Kidney tubule cell (primary cell): ENCODE measurements at places on chromosomes 4 and X.

- no peak for DNase-seq
Observed at GRCh38 chrX:44915361-44915868, 42.4 kb downstream of the KDM6A start.

- DNase-seq, result no peak
Observed at GRCh38 chr4:147725673-147726072, 6.2 kb upstream of the ARHGAP10 start.

DNA sequence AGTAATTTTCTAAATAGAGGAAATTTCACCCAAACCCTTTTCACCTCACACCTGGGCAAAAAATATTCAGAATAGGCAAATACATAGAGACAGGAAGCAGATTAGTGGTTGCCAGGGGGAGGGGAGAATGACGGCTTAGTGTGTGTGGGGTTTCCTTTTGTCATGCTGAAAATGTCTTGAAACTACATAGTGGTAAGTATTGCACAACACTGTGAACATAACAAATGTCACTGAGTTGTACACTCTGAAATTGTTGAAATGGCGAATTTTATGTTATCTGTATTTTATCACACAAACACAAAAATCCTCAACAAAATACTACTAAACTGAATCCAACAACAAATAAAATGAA is 60.7 kb upstream of the PLAC1 start:
- DNase-seq, result no peak

DNA sequence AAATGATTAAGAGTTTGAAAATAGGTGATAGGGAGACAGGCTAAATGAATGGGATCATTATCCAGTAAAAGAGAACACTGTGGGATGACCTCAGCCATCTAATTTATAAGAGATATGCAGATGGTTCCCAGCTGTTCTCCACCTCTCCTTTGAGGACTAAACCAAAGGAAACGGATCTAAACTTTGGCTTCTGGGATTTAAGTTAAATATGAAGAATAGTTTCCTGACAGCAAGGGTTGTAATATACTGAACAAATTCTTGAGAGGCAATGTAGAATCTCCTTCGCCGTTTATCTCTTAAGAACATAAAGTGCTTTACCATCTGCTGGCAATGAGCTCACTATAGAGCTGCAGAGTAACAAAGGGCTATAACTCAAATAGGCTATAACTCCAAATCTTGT is 35.4 kb upstream of the HPGDS start:
- no peak for DNase-seq

GRCh38 chr4:173365359-173365996 is 5.3 kb upstream of the SAP30 start:
- no peak for DNase-seq

DNA sequence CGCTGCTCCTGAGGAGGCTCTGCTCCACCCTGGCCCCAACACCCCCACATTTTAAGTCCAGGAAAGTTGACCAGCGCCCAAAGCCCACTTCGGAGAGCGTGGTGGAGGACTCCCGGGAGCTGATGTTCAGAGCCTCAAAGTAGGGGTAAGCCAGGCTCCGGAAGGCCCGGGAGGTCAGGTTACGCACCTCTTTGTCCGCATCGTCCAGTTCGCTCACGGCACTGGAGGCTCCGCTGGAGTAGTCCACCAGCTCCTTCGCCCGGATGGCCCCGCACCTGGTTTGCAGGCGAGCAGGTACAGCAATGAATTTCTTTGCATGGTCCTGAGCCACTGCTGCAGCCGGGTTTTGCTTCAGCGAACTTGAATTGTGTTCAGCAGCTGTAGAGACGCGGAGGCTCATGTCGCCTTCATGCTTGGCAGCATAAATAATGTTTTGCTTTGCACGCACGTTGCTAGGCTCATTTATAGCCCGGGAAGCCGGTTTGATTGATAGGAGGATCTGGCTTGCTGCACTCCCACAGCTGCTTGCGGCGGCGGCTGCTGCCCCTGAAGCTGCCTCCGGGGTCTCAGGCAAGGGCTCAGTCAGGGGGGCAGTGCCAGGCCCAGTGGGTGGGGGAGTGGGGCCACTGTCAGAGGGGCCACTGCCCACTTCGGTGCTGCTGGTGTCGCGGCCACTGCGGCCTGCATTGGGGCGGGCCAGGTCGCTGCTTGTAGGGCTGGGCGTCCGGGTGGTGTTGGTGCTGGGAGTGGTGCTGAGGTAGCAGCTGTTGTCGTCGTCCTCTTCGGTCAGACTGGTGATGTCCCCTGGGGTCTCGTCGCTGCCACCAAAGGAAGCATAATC is 4.8 kb downstream of the C4orf54 start:
- DNase-seq, result peak; percentile 61

DNA sequence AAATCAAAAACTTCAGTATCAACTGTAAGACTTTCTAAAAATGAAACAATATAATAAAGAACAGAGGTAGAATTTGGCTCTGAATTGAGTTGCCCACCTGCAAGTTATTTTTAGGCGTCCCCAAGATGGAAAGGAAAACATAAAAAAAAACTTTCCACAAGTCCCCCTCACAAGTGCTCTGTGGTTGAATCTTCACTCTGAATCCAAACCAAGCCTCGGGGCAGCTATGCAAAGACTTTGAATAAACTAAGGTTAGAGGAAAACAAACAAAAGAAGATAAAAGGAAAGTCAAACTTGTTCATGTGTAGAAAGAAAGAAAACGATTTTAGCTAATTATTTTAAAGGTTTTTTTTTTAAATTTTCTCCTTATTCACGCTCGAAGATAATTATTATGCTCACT is 372.4 kb upstream of the SLIT2 start:
- no peak for DNase-seq

DNA sequence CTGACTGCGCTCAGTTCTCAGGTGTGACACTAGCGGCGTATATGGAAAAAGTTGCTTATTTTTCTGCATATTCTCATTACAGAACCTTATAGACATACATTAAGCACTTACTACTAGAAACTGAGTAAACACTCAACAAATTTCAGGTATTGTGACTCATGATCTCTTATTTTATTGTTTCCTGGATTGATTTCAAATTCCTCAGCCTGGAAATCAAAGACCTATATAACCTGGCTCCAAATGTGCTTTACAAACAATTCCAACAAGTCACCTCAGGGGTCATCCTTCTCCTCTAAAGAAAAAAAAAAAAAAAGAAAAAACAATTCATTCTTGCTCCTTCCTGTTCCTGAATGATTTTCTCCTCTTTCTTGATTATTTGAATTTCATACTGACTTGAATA is 152.3 kb downstream of the ADAM29 start:
- no peak for DNase-seq

DNA sequence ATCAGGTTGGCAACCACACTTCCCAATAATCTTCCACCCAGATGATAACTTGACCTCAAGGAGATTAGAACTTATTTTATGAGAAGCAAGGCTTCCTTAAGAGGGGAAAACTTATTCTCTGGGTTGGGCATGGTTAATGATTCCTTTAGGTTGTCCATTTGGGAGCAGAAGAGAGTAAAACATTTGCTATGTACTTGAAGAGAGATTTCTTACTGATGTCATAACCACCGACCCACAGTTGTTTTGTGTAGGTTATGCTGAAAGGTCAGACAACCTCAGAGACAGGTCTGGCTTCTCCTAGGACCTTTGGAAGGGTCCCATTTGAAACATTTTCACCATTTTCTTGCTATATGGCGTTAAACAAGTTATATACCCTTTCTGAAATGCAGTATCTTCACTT is 56.1 kb downstream of the FAM114A1 start:
- DNase-seq, result peak; percentile 50

- DNase-seq, result peak; percentile 45
Observed at GRCh38 chr4:184825141-184825895, 450 bp downstream of the ACSL1 start.
